ENCODE measurements at places on chromosomes 12 and 14.

DNA sequence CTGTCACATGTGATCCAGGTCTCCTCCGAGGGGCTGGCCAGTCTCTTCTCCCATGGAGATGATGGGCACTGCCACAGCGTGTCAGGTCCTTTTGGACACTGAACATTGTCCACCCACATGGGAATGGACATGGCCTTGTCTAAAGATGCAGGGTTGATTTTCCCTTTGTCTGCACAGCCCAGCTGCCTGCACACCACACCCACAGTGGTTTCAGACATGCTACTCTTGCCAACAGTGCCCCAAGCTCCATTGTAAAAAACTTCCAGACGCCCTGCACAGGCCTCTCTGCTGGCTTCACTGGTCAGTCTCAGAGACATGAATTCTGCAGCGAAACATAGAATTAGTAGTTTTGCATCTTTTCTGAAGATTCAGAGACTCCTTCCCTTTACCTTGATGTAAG is 18.5 kb downstream of the CD163 start:
- no peak for DNase-seq

GRCh38 chr14:105476831-105477659 is 2.4 kb downstream of the CRIP2 start:
- DNase-seq, result no peak

GRCh38 chr14:65303899-65304222 is 108.7 kb upstream of the FUT8 start:
- no peak for DNase-seq

DNA sequence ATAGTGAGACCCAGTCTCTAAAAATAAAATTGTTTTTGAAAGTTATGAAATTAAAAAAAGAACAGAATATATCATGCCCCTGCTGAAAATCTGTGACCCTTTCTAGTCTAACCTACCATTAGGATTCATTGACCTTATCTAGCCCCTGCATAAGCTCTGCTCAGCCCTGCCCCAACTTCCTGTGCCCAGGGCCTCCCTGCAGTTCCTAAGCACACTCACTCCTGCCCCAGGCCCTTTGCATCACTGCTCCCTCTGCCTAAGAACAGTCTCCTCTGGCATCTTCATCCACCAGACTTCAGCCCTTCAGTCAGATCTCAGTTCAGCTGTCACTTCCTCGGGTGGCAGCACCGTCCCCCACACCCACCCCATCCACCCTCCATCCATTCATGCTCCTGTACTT is 55.4 kb downstream of the SCARB1 start:
- DNase-seq, result no peak

DNA sequence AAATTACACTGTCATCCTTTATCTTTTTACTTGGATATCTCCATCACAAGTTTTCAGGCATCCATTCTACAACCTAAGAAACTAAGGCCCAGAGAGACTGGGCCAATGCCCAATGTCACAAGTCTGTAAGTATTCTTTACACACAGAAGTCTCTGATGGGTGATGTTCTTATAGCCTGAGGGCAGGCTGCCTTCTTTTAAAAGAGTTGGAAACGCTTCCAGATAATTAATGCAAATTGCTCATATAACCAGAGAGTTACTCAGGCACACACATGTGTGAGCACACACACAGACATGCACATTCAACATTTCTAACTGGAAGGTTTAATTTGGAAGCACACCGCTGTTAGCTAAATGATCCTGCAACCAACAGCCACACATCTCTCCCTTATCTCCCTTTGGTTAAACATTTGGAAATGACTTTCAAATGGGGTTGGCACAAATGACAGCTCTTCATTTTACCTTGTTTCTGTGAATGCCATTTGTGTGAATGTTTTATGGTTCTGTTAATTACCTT is 160.8 kb upstream of the TMPO start:
- no peak for DNase-seq

- DNase-seq, result no peak
Observed at GRCh38 chr14:69247676-69248440, 12.1 kb upstream of the GALNT16 start.

DNA sequence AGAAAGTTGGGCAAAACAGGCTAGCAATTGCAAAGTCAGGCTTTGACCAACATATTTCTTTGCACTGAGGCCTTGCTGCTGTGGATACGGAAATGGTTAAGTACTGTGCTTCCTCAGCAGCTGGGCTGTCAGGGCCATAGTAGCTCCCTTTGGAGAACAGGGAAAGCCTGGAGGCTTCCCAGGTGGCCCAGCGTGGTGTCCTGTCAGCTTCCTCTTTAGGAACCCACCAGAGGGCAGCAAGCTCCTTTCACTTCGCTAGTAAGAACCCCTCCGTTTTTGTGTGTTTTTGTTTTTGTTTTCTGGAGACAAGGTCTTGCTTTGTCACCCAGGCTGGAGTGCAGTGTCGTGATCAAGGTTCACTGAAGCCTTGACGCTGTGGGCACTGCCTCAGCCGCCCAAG is 1.7 kb upstream of the CFAP251 start:
- no peak for DNase-seq

DNA sequence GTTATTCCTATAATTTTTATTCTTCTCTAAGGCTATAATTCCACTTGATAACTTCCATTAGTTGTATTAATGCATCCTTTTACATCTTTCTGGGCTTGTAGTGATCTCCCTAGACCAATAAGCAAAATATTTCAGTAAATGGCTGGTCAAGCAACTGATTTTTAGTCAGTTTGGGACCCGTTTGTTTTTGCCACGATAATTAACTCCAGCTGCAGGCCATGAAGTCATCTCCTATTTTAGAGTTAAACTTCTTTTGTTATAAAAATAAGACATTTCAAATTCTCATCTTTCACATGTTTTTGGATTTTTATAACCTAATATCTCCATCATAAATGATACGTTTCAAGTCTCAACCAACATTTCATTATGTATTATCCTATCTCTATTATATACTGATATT is 49.4 kb downstream of the MAGOHB start:
- no peak for DNase-seq

DNA sequence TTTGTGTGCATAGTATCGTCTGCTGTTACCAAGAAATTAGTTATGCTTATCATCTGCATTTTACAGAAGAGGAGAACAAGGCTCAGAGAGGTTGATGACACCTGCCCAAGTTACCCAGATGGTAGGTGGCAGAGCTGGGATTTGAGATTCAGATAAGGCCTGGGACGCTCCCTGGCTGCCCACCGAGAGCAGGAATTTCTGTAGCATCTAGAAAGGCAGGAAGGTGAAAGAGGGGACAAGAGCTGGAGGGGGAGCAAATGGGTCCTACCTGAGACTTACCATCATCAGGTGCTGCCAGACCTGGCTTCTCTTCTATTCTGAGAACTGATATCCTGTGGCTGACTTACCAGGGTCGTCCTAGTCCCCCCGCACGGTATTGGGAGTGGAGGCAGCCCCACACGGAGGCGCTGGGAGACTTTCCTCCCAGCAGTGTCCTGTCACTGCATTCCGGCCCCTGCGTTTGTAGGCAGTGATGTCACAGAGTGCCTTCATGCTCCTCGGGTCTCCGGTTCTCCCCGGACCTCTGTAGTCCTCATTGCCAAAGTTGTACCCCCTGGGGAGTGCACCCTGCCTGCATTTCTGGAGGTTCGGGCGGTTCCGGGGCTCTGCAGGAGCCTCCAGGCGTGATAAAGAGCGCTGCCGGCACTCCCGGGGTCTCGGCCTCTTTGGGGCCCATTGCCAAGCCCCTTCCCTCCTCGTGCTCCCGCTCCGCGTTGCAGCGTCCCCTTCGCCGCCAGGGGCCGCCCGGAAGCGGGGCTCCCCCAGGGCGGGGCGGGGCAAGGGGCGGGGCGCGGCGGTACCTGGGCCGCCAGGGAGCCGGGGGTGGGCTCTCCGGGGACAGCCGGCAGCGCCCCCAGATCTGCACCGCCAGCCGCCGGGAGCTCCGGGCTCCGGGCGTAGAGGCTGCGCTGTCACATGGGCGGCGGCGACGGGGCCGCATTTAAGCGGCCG is at the start of gene CABP1:
Gene CABP1 (plus strand): TSS at position 856 of the 951 bp plus-strand sequence. CDS start 60 bp downstream, at position 916.
- DNase-seq, result peak; percentile 27

GRCh38 chr14:82190742-82191141 is 657.1 kb upstream of the SEL1L start:
- no peak for DNase-seq

- DNase-seq, result no peak
Observed at GRCh38 chr12:96329545-96329944, 70.7 kb downstream of the CDK17 start.

- no peak for DNase-seq
Observed at GRCh38 chr14:103428723-103429556, 43.7 kb downstream of the MARK3 start.

DNA sequence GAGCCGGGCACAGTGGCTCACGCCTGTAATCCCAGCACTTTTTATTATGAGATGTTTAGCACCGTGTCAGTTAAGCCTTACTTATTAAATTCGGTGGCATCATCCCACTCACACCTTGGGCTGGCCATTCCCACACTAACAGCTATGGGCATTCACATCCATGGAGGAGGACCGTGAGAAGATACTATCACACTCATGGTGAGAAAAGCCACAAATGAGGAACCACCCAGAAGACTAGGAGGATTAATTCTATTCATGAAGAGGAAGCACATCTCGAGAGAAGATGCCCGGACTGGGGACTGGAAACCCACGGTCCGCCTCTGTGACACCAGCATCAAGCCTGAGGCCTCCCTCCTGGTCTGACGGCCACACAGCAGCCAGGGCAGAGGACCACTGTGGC is 4.9 kb downstream of the CDC42BPB start:
- DNase-seq, result no peak

GRCh38 chr12:10163084-10163483 is 8.8 kb downstream of the OLR1 start:
- DNase-seq, result no peak

GRCh38 chr14:104311358-104311757 is 173.0 kb downstream of the KIF26A start:
- no peak for DNase-seq

DNA sequence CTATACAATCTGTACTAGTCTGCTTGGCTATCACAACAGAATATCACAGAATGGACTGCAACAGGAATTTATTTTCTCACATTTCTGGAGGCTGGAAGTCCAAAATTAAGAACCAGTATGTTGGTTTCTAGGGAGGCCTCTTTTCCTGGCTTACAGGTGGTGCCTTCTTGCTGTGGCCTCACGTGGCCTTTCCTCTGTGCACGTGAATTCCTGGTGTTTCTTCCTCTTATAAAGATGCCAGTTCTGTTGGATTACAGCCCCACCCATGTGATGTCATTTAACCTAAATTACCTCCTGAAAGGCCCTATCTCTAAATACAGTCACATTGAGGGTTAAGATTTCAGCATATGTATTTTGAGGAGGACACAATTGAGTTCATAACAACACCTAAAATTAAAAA is 32.1 kb upstream of the C2CD5 start:
- no peak for DNase-seq

- no peak for DNase-seq
Observed at GRCh38 chr12:81257947-81258551, 180.2 kb downstream of the ACSS3 start.

GRCh38 chr14:50060871-50061663 is 55.3 kb downstream of the VCPKMT start:
- no peak for DNase-seq

GRCh38 chr14:23694085-23694948 is 58.2 kb downstream of the DHRS2 start:
- DNase-seq, result no peak

DNA sequence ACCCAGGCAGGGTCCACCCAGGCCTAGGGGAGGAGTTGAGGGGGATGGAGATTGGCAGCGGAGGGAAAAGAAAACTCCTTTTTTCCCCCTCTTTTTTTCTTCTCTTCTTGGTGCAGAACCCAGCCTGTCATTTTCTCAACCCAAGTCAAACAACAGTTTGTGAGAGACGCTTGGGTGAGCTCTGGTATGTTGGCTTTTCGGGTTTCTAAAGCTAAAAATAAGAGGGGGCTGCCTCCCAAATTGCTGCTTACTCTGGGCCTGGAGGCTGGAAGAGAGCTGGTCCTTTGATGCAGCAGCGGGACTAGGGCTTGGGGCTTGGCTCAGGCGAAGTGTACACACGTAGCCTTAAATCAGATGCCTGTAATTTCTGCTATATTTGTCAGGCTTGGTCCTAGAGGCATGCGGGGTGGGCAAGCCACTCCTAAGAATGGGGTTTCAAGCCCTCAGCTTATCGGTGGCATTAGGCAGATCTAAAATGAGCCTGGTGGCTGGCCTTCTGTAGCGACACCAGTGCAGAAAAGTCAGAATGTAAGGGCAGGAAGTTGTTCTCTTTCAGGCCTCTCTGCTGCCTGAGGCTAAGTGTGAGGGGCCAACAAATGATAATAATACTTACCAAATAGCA is 816 bp upstream of the SLC8A3 start:
- no peak for DNase-seq

GRCh38 chr14:101152855-101153254 is 249.3 kb upstream of the RTL1 start:
- DNase-seq, result no peak

DNA sequence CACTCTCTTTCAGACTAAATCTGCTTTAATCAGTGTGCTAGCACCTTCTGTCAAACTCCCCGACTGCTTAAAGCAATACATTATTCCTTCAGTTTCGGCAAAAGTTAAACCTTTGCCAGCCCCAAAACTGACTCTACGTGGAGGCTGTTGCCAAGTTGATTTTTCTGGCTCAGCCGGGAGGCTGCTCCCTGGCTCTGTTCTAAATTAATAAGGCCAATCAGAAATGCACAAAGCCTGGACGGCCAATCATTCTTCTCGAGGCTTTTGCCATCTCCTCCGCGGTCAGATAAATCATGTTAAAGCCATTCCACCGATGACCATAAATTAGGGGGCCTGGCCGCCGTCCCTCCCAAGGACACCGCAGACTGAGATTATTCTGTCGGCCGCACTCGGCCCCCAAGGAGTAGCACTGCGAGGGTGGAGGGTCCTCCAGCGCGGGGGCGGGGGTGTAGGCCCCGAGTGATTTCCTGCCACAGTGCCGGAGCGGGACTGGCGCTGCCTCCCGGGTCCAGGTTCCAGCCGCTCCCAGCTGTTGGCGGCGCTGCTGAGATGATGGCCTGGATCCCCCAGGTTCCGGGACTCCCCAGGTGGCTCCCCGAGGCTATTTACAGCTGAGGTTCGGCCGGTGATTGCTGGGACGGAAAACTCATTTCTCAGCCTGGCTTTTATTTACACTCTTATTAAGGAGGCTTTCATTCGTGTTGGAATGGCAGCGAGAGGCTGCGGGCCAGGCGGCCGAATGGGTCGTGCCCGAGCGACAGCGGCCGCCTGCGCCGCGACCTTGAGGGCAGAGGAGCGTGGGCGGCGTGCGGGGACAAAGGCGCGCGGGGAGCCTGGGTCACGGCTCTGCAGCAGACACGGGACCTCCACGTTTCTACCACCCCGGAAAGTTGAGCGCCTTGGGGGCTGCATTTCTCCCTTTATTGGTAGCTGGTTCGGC is 165.1 kb downstream of the MON2 start:
- no peak for DNase-seq

Data from activated naive CD4-positive, alpha-beta T cell (primary cell).